Naive thymus-derived CD4-positive, alpha-beta T cell (primary cell): ENCODE measurements at places on chromosomes 7 and 10.

- no peak for DNase-seq
- peaks cover 66% of the 10 kb centered on the region for H3K4me1 ChIP-seq
- peak overlapping the region; percentile 53 for H3K27ac ChIP-seq
- no peak overlapping the region for H3K4me3 ChIP-seq
Measured at GRCh38 chr7:105000927-105001336, 13.1 kb upstream of the KMT2E start.

- DNase-seq: no peak
- H3K4me1 ChIP-seq: no peaks in the 10 kb centered on the region
- no peaks in the 10 kb centered on the region for H3K36me3 ChIP-seq
- no peak overlapping the region for H3K27ac ChIP-seq
- no peak overlapping the region for H3K4me3 ChIP-seq
Measured at GRCh38 chr7:106570948-106571418, 90.0 kb downstream of the CCDC71L start.

DNA sequence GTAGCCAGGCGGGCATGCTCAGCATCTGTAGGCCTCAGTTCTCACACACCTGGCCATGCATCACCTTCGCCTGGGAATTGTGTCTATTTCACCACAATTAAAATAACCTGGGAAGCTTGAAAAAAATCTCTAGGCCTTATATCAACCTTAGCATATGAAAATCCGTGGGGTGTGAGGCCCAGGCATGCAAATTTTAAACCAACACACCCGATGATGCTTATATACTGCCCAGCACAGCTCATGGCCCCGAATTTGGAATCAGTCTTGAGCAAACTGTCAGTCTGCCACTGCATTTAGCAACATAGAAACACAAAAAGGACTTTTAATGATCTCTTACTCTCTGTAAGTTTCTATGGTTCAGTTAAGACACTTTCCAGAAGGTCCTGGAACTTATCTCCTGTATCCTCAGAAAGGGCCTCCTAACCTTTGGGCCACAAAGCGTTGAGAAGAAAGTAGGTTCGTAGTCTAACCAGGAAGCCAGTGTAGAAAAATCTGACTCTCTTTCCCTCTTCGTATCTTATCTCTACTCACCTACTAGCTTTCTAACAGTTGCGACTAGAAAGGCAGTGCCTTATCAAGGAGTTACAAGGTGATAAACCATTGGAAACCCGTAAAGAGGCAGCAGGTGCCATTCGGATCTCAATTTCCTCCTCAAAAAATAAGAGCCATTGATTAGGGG is 12.0 kb upstream of the DMBT1 start:
- no peaks in the 10 kb centered on the region for H3K27me3 ChIP-seq
- no peak overlapping the region for H3K4me3 ChIP-seq
- no peak for DNase-seq
- H3K36me3 ChIP-seq: no peaks in the 10 kb centered on the region
- H3K27ac ChIP-seq: no peak overlapping the region

- H3K27me3 ChIP-seq: no peaks in the 10 kb centered on the region
- no peak overlapping the region for H3K27ac ChIP-seq
Measured at GRCh38 chr10:44885710-44886109, 25.4 kb upstream of the TMEM72 start.

GRCh38 chr10:102230264-102230860 is 4.3 kb downstream of the ELOVL3 start:
- peak overlapping the region; percentile 58 for H3K4me3 ChIP-seq
- H3K27ac ChIP-seq: no peak overlapping the region
- peaks cover 3% of the 10 kb centered on the region for H3K27me3 ChIP-seq

DNA sequence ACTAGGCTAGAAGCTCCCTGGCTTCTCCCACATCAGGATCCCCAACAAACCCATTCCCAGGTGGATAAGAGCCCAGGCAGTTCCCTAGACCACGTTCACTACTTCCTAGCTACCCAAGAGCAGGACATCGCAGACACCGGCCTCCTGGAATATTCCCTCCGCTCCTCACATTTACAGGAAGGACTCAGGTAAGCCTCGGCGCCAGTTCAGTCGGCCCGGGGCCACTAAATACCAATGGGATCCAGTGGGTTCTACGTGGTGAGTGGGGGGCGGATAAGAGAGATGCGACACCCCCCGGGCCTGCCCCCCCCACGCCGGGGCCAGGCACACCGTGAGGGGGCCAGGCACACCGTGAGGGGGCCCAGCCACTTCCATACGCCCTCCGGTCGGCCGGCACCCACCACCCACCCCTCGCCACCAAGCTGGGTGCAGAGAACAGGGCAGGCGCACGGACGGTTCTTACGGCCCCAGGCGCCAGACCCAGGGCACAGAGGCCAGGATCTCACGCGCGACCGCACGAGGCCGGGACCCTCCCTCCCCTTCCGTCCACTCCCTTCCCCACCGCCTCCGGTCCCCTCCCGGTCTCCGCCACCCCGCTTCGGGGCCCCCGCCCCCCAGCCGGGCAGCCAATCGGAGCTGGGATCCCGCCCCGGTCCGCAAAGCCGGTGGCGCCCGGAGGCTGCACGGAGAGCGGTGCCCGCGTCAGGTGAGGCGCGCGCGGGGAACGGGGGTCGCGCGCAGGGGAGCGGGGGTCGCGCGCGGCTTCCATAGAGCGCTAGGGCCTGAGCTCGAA is at the start of gene BLVRA:
Gene BLVRA, plus strand, starts transcription at position 652 of the 793 bp plus-strand sequence. CDS start 12,479 bp downstream, outside the sequence.
- H3K4me1 ChIP-seq: peaks cover 5% of the 10 kb centered on the region
- peak within 1 kb of the TSS; percentile 90 for H3K4me3 ChIP-seq
- no peaks in the 10 kb centered on the region for H3K27me3 ChIP-seq

DNA sequence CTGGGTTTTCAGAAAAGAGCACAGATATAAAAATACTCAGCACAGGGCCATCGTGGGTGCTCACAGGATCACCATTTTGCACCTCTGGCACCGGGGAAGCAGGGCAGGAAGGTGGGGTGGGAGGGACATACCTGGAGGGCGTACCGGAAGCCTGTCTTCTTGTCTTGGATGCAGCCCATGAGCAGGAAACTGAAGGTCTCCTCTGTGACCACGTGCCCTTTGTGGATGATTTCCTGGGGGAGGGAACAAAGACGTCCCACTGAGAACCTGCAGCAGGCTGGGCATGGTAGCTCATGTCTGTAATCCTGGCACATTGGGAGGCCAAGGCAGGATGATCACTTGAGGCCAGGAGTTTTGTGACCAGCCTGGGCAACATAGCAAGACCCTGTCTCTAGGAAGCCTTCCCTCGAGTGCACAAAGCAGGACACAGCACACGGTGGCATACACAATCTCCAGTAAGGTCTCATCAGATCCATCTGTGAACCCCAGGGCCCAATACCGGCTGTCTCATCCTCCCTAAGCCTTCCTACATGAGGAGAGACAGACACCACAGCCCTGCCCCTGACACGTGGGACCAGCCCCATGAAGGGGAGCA is 9.5 kb downstream of the PTCD1 start:
- peak overlapping the region; percentile 29 for H3K27ac ChIP-seq
- no peaks in the 10 kb centered on the region for H3K27me3 ChIP-seq
- H3K4me1 ChIP-seq: no peaks in the 10 kb centered on the region

DNA sequence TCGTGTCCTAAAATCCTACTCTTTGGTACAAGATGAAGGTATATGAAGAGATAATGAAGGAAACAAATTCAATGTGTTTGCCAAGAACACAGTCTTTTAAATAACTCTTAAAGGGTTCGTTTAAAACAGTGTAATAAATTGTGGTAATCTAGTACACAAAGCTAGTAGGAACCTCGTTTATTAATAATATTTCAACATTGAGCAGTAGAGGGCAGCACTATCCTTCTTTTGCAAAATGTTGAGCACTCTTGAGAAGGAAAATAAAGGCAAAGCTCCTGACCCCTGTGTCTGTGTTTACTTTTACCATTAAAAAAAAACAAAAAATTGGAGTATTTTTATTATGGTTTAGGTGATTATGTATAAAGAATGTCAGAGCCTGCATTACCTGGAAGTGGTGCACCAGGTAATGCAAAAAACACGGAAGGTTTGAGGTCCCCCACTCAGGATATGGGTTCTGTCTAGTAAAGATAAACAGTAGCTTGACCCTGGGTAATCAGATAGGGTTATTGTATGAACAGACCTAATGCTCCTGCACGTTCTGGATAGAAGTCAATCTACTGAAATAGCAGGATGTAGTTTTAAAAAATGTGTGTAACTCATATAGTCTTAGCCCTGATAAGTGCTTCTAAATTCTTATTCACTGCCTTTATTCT is 5.7 kb upstream of the GOT1 start:
- no peak overlapping the region for H3K27ac ChIP-seq
- no peak overlapping the region for H3K4me3 ChIP-seq
- no peaks in the 10 kb centered on the region for H3K27me3 ChIP-seq
- no peaks in the 10 kb centered on the region for H3K4me1 ChIP-seq
- no peak for DNase-seq

DNA sequence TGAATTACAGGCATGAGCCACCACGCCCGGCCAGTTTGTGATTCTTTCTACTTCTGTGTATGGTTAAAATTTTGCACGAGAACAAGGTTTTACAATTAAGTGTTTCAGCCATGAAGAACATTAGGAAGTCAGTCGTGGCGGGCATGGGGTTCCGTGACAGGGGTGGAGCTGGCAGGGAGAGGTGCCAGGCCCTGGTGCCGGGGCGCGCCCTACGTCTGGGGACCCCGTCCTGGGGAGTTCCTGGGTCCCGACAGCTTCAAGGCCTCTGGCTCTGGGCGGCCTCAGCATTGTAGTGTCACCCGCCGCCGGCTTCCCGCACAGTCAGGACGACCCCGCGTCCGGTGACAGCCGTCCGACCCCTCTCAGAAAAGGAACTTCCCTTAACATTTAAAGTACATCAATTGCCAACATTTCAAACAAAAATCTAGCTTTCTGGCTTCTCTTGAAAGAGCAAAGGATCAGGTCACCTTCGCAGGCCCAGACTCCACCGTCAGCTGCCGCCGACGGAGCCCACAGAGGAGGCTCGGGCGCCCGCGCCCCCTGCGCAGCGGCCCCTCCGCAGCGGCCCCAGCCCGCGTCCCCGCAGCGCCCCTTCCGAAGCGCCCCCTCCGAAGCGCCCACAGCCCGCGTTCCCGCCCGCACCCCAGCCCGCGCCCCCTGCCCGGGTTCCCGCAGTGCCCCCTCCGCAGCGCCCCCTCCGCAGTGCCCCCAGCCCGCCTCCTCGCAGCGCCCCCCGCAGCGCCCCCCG is 23.2 kb upstream of the MKI67 start:
- DNase-seq: no peak
- H3K4me1 ChIP-seq: no peaks in the 10 kb centered on the region
- H3K27ac ChIP-seq: no peak overlapping the region
- no peak overlapping the region for H3K4me3 ChIP-seq
- no peaks in the 10 kb centered on the region for H3K27me3 ChIP-seq
